ENCODE measurements at places on chromosomes 1 and 21.

DNA sequence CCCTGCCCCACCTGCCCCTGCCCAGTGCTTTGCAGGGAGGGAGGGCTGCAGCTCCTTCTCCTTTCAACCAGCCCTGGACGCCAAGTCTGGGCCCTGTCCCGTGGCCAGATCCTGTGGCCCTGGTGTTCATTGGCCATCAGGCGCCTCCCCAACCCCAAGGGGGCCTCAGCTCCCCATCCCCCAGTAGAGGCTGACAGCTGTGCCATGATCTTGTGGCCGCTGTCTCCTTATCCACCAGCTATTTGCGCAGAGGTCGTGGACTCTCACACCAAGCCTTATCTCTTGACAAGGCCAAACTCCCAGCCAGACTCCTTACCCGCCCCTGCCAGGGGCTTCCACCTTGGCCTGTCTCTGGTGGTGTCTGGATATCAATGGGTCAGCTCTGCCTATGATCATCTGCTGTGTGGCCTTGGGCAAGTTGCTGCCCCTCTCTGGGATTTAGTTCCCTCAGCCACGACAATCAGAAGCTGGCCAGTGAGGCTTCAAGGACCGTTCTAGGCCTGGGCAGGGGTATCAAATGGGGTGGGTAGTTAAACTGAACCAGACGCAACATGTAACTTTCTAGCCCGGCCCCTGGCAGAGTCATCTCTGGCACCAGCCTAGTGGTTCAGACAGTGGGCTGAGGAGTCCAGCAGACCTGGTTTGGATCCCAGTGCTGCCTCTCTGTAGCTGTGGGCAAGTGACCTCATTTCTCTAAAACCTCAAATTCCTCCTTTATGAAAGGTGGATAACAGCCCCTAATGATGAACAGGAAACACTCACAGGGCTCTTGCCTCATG, 3.3 kb upstream of the COL8A2 start:
- no peak for DNase-seq

DNA sequence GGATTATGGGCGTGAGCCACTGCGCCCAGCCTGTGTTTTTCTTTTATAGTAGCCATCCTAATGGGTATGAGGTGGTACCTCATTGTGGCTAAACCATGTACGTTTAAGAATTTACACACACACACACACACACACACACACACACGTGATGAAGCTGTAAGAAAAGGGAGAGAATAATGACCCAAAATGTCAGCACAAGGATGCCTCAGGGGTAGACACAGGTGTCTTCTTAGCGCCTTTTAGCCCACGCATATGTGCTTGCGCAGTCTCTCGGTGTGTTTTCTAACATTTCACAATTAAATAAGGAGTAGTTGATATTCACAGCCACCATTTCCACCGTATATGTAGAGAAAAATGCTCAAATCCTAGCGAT, 782 bp upstream of the PFKL start:
- peak; percentile 56 for DNase-seq

DNA sequence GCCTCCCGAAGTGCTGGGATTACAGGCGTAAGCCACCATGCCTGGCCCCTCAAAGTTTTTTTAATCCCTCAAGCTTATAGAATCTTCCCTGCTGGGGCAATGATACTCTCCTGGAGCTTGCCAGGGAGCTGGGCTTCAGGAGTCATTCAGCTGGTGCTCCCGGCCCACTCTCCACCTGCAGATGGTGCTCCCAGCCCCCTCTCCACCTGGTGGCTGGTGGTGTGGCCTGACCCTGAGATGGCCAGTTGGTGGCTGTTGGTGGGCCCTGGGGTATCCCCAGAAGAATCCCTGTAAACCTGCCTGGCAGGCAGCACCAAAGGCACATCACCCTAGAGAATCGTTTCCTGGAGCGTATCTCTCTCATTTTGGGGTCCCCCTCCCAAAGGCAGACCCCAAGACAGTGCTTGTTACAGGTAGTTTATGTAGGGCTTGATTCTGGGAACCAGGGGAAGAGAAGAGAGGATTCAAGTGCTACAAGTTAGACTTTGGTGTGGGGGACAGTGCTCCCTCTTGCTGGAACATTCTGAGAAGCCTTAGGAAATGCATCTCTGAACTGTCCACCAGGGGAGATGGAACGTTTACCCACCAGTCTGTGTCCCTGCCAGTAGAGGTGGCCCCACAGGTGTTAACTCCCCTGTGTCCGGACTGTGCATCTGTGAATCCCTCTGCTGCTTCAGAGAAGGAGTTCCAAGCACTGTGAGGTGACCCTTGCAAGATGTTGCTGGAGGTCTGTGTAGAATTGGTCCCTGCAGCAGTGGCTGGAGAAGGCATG, 29.1 kb upstream of the ACTL8 start:
- no peak for DNase-seq

DNA sequence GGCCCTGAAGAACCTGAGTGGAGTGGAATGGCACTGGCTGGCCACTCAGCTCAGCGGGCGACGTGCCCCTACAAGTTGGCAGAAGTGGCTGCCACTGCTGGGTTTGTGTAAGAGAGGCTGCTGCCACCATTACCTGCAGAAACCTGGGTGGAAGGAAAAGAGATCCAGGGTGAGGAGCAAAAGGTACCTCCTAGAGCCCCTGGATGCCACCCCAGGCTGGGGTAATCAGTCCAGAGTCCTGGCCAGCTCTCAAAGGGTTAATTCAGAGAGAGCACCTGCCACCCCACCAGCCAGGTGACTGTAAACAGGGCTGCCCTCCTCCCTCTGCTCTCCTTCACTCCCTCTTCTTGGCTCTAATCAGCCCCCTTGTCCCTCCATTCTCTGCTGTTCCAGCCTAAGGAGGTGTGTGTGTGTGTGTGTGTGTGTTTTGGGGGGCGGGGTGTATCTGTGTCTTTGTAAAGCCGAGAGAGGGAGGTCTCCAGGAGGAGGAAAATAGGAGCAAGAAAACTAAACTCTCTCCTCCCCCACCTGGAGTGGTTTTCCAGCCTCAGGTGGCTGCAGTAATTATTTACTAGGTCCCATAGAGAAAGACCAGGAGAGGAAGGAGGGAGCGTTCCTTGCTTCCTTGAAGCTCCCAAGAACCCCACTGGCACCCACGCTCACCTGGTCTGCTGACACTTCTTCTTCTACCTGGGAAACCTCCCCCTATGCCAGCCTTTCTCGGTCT, 12.6 kb downstream of the TRIM46 start:
- no peak for DNase-seq

GRCh38 chr1:84206375-84206774, 62.3 kb downstream of the PRKACB start:
- no peak for DNase-seq

DNA sequence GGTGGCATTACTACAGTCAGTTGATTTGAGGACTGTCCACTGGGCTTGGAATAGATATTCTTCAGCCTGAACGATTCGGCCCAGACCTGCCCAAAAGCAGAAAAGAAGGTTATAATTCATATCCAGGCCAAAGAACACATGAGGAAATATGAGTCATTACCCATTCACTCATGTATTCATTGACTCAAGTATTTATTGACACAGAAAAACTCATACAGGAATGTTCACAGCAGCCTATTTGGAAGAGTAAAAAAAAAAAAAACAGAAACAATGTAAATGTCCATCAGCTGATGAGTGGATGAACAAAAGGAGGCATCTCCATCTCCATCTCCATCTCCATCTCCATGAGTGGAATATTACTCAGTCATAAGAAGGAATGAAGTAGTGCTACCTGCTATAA, 15.9 kb downstream of the ZMYND12 start:
- DNase-seq = no peak

- no peak for DNase-seq
Observed at GRCh38 chr1:36124404-36125128, 456 bp downstream of the COL8A2 start.

- DNase-seq = no peak
Observed at GRCh38 chr1:82542766-82543165, 742.0 kb downstream of the ADGRL2 start.

DNA sequence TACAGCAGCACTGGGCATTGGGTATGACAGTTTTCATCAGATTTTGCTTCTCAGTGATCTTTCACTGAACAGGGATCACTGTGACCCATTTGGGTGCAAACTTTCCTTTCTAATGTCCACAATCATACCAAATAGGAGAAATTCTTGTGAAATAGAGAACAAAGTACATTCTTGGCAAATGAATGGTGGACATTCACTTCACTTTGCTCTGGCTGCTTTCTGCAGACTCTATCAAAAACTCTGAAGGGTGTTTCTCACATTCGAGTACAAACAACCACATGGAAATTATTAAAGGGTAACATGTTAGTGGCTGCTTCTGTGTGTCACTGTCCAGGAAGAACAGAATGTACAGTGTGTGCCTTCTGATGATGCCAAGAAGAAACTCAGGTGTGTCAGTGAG, 61.9 kb upstream of the ADAM30 start:
- no peak for DNase-seq

GRCh38 chr1:200895801-200896530, 1.3 kb downstream of the INAVA start:
- no peak for DNase-seq

GRCh38 chr1:78011050-78011449, 6.3 kb downstream of the DNAJB4 start:
- DNase-seq = no peak

GRCh38 chr21:34609933-34610549, 4.9 kb downstream of the RCAN1 start:
- no peak for DNase-seq

- no peak for DNase-seq
Observed at GRCh38 chr1:17799642-17800041, 44.5 kb downstream of the ACTL8 start.

- no peak for DNase-seq
Observed at GRCh38 chr1:232726048-232726779, 79.0 kb upstream of the MAP10 start.

GRCh38 chr1:9115351-9116205, 13.3 kb downstream of the GPR157 start:
- peak; percentile 49 for DNase-seq

DNA sequence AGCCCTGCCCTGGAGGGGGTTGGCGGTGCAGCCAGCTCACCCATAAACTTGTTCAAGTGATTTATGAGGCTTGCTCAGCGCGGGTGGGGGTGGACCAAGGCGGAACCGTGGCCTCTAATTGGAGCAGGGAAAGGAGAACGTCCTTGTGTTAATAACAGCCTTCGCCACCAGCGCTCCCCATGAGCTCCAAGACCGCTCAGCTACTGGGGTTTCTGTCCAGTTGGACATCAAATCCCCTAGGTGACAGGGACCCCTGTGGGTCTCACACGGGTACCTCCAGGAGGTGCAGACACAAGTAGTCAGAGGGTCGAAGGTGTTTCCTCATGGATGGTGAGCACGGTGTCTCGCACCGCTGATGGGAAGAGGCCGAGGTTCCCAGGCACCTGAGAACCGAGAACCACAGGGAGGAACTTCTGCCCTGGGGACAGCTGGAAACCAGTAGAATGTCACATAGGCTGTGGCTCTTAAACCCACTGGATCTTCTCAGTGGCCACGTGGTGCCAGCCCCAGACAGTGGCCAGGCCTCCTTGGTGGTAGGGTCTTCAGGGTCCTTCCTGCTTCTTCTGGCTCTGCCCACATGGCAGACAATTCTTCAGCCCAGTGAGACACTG, 3.7 kb upstream of the ACTRT2 start:
- no peak for DNase-seq

GRCh38 chr1:63868268-63868781, 94.5 kb downstream of the ROR1 start:
- DNase-seq = no peak

DNA sequence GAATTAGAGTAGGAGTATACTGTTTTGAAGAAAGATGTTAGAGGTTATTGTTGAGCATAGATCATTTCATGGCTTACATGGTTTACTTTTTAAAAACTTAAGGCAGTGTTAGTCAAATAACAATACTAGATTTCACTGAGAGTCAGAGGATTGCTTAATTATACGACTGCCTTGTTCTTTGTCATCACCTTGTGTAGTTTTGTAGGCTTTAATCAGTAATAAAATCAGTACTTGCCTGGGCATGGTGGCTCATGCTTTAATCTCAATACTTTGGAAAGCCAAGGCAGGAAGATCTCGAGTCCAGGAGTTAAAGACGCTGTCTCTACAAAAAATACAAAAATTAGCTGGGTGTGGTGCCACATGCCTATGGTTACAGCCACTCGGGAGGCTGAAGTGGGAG, 41.3 kb upstream of the GPR52 start:
- DNase-seq = no peak

DNA sequence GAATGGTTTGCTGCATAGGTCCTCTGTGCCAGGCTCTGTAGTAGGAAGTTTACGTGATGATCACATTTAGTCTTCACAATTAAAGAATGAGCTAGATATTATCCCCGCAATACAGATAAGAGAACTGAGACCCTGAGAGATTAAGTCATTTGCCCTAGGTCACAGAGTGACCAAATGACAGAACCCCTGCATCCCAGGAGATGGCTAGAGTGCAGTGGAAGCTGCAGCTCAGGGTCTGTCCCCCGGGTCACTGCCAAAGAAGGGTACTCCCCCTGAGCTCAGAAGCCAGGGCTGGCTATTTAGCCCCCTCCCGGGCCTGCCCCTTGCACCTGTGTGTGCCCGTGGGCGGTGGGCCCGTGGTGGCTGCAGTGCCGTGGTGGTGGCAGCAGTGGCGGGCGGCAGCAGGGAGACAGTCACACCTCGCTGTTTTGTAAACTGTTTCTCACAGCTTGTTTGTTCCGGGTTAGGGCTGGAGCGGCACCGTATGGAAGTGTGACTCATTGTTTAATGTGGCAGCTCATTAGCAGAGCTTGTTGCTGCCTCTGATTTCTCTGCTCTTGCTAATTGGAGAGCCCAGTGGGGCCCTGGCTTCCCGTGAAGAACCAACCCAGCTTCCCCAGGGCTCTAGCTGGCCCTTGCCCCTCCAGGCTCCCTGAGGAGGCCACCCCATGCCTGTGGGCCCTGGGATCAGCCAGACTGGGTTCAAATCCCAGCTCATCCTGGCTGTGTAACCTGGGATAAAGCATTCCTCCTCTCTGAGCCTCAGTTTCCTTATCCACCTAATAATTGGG, 19.3 kb upstream of the FOXO6 start:
- no peak for DNase-seq

DNA sequence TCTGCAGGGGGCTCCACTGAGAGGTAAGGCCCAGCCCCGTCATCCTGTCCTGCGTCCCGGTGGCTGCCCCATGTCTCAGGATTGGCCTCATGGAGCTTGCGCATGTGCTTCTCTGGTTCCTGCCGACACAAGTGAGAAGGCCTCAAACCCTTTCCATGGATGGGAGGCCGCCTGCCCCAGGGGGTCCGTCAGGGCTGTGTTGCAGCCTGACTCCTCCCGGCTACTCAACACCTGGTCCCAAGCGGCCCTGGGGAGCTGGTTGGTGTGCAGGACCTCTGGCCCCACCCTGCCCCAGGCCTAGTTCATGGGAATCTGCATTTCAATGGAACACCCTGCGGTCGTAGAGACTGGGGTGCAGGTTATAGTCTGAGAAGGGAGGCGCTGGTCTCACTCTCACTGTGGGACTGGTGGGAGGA, 21.1 kb upstream of the PDE9A start:
- no peak for DNase-seq

DNA sequence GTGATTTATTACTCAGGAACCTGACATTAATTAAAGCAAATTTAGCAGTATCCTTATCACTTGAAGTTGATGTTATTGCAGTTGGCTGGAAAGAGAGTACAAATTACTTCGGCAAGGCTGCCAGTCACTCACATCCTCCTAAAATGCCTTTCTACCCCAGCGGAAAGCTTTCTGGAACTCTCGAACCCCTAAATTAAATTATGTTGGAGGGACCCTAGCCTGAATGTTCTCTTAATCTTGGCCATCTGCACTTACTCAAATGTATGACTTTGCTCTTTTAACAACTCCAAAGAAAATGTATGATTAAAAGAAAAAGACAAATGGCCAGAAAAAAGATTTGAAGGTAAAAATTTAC, 242.6 kb upstream of the USP25 start:
- no peak for DNase-seq

Measured in GM12865 (cell line).